Activated T-cell treated with anti-CD3 and anti-CD28 coated beads for 4 hours (primary cell): ENCODE measurements at places on chromosomes 2 and 18.

DNA sequence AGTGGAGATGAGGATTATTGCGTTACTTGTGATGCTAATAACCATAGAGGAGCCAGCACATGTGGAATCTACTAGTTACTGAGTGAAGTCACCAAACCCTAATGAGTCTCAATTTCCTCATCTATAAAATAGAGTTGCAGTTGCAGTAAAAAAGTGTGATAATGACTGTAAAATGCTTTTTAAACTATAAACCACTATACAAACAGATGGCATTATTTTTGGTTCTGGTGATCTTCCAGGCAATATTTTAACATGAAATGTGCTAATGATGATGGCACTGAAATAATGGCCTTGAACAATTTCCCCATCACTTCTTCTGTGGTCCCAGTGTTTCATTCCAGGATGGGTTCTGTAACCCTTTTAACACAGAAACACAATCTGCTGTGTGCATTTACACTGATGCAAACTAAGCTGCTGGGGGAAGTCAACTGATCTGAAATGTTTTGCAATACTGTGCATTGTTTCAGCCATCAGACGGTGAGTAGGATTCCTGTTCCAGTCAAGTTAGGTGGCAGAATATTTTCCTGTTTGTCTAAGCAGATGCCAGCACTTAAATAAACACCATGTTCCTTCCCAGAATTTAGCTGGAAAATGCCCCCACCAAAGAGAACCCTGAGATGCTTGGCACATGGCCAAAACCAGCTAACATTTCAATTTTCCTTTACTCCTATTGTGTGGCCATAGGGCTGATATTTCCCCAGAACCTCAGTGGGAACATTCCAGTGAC, 52.6 kb downstream of the TACR1 start:
- DNase-seq = no peak

- DNase-seq = no peak
Observed at GRCh38 chr2:222445227-222445626, 20.9 kb downstream of the SGPP2 start.

DNA sequence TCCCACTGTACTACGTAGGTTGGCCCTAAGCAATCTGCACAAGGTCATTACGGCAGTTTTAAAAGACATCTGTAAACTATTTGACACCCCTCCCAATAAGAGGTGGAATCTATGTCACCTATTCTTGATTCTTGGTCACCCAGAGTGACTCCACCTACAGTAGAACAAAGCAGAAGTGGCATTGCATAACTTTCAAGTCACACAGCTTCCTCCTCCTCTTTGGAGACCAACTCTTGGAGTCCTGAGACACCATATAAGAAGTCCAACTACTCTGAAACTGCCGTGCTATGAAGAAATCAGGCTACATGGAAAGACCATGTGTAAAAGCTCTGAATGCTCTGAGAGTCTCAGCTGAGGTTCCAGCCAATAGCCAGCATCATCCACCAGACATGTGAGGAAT, 253.5 kb upstream of the CDH20 start:
- no peak for DNase-seq

DNA sequence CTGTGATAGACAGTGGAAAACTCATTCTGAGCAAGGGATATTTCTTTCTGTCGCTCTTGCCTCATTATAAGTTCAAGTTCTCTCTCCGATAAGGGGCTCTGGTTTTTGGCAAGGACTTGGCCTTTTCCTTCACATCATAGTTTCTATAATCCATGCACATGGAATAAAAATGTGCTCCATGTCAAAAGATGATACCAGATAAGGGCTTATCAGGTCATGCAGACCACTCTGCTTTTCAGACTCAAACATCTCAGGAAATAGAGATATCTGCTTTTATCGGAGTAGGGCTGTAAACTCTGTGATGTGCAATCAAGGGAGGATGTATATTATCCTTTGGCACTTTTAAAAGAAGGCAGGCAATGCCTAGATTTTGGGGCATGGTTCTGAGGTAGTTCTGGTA, 45.0 kb upstream of the DARS1 start:
- no peak for DNase-seq

GRCh38 chr2:36423172-36423571, 67.6 kb downstream of the CRIM1 start:
- no peak for DNase-seq

DNA sequence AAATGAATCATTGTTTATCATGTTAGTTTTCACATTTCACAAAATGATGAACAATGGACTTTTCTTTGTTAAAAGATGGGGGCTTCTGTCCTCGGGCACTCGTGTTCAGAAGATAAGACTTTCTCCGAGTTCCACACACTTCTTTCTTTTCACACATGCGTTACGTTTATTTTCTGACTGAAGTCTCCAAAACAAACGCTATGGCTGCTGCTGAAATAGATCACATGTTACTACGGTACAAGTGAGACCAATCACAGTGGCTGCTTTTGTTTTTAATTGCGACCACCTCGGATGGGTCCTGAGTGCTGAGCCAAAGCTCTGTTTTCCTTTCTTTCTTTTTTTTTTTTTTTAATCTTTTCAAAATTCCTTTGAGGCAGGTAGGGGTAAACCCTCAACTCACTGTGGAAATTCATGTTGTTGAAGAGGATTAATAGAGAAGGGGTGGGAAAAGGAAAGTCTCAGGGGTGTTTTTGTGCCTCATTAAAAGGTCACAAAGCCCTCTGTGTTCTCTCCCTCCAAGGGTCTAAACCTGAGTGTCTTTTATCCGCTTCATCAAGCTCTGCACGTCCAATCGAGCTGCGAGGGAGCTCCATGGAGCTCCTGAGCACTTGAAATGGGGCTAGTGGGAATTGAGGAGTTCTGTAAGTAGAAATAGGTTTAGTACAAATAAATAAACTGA, 48.2 kb downstream of the ARL4C start:
- DNase-seq = no peak

GRCh38 chr18:60466677-60467076, 94.1 kb upstream of the MC4R start:
- DNase-seq = no peak

DNA sequence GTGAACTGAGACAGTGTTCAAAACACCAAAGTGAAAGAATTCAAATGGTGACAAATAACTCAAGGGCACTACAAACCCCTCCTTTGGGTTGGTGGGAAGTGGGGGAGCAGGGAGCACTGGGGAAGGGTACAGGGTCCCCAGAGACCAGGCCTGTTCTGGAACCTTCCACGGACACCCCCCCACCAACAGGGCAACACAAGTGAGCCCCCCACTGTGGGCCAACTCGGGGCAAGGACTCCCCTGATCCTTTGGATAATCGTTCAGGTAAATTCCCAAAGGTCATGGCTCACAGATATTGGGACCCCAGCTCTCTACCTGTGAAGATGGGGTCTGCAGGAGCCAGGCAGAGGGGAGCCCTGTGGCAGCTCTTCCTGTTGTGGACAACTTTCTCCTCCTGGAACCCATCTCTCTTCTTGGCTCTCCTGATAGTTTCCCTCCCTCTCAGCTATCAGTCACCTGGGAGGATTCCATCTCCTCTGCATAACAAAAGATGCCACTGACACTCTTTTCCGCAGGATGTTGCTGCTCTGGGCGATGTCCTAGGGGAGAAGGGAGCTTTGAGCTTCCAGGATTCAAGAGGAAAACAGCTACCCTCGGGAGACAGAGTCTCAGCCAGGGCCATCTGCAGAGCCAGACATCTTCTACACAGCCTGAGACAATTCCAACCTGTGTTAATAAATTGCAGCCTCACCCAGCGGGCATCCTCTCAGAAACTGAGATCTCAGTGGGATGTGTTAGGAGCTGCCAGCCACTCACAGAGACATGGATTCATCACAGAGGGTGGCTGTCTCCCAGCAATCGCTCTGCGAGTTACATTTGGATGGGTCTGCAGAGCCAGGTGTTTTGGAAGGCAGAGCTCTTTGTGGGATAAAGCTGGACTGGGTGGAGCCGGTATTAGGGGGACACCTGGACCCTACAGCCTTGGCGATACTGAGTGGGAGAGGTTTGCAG, 35.4 kb downstream of the MBP start:
- DNase-seq = no peak

- DNase-seq = no peak
Observed at GRCh38 chr2:108215794-108216211, 24.0 kb upstream of the SULT1C3 start.

DNA sequence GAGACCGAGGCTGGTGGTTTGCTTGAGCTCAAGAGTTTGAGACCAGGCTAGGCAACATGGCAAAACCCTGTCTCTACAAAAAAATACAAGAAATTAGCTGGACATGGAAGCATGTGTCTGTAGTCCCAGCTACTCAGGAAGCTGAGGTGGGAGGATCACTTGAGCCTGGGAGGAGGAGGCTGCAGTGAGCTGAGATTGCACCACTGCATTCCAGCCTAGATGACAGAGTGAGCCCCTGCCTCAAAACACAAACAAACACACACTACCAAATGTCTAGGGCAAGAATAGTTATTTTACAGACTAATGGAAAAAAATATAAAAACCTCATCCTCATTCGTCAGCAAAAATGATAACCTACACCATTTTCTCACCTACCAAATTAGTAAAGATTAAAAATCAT, 15.3 kb downstream of the BUB1 start:
- DNase-seq = no peak
